ENCODE measurements at places on chromosomes 7 and 10.
A peak's percentile ranks its signal among the peaks of the same experiment; 100 is the strongest.

DNA sequence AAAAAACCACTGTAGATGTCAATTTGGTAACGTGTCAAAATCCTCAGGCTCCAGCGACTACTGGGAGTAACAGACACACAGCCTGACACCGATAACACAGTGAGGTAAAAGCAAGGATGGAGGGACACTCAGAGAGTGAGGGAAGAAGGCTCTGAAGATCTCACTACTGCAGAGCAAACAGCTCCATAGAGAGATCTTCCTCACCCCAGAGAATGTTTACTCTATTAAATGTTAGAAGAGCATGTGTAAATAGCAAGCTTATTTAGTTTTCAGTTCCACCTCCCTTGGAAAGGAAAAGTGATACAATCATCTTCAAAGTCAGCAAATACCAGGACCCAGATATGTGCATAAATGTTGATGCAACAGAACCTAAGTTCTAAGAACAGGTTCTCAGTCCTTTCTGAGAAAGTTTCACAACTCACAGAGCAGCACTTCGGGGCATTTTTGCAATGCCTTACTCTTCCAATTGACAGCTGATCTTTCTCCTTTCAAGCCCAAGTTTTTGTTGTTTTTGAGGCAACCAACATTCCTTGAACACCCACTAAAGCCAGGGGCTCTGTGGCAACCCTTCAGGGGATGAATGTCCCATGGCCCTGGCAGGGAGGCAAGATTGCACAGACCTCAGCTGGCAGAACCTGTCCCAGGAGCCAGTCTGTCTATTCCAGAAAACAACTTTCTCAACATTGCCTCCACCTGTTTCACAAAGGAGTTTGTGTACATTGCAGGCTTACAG lies 177.4 kb downstream of the SFMBT2 start:
- H3K4me1 ChIP-seq = peaks cover 10% of the 10 kb centered on the region
- H3K4me3 ChIP-seq = no peak overlapping the region

DNA sequence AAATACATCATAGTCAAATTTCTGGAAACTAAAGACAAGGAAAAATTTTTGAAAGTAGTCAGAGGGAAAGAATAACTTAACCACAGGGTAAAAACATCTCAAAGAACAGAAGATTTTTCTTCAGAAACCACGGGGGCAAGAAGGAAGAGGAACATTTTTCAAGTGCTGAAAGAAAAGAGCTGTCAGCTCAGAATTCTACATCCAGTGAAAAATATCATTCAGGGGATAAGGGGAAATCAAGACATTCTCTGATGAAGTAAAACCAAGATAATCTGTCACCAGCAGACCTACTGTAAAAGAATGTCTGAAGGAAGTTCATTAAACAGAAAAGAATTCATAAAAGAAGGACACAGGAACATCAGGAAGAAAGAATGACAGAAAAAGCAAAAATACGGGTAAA lies 111.2 kb upstream of the TMEM72 start:
- H3K36me3 ChIP-seq = no peaks in the 10 kb centered on the region
- no peaks in the 10 kb centered on the region for H3K4me1 ChIP-seq
- DNase-seq = no peak
- no peak overlapping the region for H3K27ac ChIP-seq
- no peak overlapping the region for H3K4me3 ChIP-seq

- no peak overlapping the region for H3K4me3 ChIP-seq
- peaks cover 23% of the 10 kb centered on the region for H3K36me3 ChIP-seq
- no peaks in the 10 kb centered on the region for H3K27me3 ChIP-seq
- no peak overlapping the region for H3K27ac ChIP-seq
Measured at GRCh38 chr10:102633287-102633686, 11.0 kb upstream of the TRIM8 start.

- H3K4me3 ChIP-seq = no peak overlapping the region
- peaks cover 13% of the 10 kb centered on the region for H3K4me1 ChIP-seq
- H3K27ac ChIP-seq = no peak overlapping the region
- no peaks in the 10 kb centered on the region for H3K36me3 ChIP-seq
- H3K27me3 ChIP-seq = peaks cover 1% of the 10 kb centered on the region
Measured at GRCh38 chr7:5479431-5479745, 55.8 kb upstream of the TNRC18 start.

- H3K27ac ChIP-seq = no peak overlapping the region
- DNase-seq = no peak
- H3K4me3 ChIP-seq = no peak overlapping the region
Measured at GRCh38 chr10:104299031-104299904, 30.3 kb downstream of the GSTO2 start.

GRCh38 chr7:34315032-34315431 lies 343.0 kb upstream of the NPSR1 start:
- no peak for DNase-seq
- no peak overlapping the region for H3K27ac ChIP-seq
- no peaks in the 10 kb centered on the region for H3K36me3 ChIP-seq
- no peaks in the 10 kb centered on the region for H3K27me3 ChIP-seq
- no peak overlapping the region for H3K4me3 ChIP-seq

DNA sequence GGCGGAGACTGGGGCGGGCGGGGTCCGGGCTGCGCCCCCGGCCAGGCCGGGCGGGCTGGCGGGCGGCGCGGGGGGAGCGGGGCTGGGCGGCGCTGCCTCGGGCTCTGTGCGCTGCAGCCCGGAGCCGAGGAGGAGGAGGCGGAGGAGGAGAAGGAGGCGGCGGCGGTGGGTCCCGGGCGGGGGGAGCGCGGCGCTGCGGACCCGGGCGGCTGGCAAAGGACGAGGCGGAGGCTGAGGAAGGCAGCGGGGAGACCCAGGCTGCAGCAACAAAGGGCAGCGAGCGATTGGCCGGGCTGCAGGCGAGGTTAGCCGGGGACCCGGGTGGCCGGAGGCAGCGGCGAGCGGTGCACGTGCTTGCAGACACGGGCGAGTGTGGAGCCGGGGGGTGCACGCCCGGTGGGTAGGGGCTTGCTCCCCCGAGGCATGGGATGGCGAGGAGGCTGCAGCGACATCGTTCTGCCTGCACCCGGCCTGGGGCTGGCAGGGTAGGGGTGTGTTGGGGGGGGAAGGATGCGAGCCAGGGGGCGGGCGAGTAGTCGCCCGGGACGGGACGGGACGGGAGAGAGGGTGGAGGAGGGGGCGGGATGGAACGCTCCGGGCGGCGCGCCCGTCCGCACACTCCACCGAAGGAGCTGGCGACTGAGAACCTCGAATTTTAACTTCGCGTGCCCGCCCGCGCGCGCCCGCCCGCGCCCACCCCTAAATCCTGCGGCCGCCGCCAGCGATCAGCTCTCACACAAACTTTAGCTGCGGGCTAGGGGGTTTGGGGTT lies 844 bp upstream of the KAT6B start:
- no peaks in the 10 kb centered on the region for H3K27me3 ChIP-seq
- peaks cover 5% of the 10 kb centered on the region for H3K36me3 ChIP-seq
- peaks cover 13% of the 10 kb centered on the region for H3K4me1 ChIP-seq
- H3K4me3 ChIP-seq = peak overlapping the region; percentile 63
- peak; percentile 75 for DNase-seq

GRCh38 chr7:108452707-108453106 lies 3.5 kb downstream of the NRCAM start:
- H3K4me1 ChIP-seq = peaks cover 27% of the 10 kb centered on the region
- DNase-seq = no peak
- H3K27ac ChIP-seq = no peak overlapping the region
- no peaks in the 10 kb centered on the region for H3K36me3 ChIP-seq

DNA sequence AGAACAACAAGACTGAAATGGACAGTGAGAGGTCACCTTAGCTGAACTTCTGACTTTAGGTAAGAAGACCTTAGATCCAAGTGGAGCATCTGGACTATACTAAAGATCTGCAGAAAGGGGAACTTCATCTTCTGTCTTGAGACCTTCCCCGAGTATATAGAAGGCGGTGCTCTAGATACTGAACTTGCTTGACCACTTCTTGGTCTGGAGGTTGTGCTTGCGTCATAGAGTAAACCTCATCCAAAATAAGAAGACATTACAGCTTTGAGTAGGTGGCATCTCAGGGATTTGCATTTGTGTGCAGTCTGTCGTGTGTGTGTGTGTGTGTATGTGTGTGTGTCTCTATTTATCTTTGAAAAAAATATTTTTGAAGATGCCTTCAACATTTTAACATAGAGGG lies 157.5 kb downstream of the CHN2 start:
- no peaks in the 10 kb centered on the region for H3K36me3 ChIP-seq
- no peak overlapping the region for H3K4me3 ChIP-seq
- H3K4me1 ChIP-seq = peaks cover 2% of the 10 kb centered on the region
- H3K27ac ChIP-seq = no peak overlapping the region
- no peaks in the 10 kb centered on the region for H3K27me3 ChIP-seq

DNA sequence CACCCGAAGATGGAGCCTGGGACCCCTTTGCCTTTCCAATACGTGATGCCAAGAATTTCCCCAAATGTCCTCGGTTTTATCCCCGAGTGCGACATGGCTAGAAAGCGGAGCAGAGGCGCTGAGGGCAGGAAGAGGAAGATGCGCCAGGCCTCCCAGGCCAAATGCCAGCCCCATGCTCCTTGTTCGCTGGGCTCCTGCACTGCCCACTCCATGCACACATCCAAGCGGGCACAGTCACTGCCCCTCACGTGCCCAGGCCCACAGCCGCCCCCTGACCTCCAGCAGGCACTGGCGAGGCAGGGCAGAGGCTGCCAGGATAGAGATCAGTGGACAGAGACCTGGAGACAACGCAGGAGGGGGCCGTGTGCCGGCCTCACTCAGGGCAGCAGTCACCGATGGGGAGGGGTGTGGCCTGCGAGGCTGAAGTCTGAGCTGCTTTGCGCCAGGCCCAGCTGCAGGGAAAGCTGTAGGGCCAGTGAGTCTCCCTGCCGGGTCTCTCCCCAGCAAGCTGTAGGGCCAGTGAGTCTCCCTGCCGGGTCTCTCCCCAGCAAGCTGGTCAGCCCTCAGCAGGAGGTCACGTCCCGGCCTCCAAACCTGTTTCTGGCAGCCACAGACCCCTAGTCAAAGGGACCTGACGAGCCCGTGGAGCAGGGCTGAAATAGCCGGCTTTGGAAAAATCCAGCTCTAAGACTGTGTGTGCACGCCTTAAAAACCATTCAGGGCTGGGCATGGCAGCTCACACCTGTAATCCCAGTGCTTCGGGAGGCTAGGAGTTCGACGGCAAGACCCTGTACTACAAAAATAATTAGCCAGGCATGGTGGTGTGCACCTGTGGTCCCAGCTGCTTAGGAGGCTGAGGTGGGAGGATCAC lies 100.6 kb upstream of the DIP2C start:
- peaks cover 6% of the 10 kb centered on the region for H3K4me1 ChIP-seq
- H3K36me3 ChIP-seq = no peaks in the 10 kb centered on the region
- no peak overlapping the region for H3K4me3 ChIP-seq
- no peak for DNase-seq
- H3K27ac ChIP-seq = no peak overlapping the region
- H3K27me3 ChIP-seq = peaks cover 7% of the 10 kb centered on the region

GRCh38 chr10:123726836-123727235 lies 60.7 kb downstream of the GPR26 start:
- H3K36me3 ChIP-seq = no peaks in the 10 kb centered on the region
- no peak overlapping the region for H3K4me3 ChIP-seq
- H3K4me1 ChIP-seq = peaks cover 10% of the 10 kb centered on the region
- DNase-seq = no peak
- no peaks in the 10 kb centered on the region for H3K27me3 ChIP-seq

GRCh38 chr10:26407406-26407969 lies 30.7 kb upstream of the APBB1IP start:
- no peaks in the 10 kb centered on the region for H3K36me3 ChIP-seq
- H3K27ac ChIP-seq = no peak overlapping the region
- no peak overlapping the region for H3K4me3 ChIP-seq
- no peak for DNase-seq
- no peaks in the 10 kb centered on the region for H3K27me3 ChIP-seq

DNA sequence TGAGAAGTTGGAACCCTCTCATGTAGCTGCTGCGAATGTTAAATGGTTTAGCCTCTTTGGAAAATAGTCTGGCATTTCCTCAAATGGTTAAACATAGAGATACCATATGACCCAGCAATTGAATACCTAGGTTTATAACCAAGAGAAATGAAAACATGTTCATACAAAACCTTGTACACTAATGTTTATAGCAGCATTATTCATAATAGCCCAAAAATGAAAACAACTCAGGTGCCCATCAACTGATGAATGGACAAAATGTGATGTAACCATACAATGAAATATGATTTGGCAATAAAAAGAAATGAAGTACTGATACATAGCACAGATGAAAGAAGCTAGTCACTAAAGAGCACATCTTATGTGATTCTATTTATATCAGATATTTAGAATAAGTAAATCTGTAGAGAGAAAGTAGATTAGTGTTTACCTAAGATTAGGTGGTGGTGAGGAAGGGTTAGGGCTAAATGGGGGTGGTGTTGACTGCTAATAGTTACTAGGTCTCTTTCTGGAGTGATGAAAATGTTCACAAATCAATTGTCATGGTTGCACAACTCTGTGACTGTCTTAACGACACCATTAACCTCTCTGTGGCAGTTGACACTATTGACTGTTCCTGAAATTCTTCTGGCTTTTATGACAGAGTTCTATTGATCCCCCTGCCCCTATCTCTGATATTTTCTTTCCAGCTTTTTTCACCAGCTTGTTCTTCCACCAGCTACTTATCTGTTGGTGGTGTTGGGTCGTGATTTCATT lies 35.2 kb downstream of the VCL start:
- peaks cover 19% of the 10 kb centered on the region for H3K4me1 ChIP-seq
- no peak overlapping the region for H3K4me3 ChIP-seq
- no peak overlapping the region for H3K27ac ChIP-seq
- DNase-seq = no peak

DNA sequence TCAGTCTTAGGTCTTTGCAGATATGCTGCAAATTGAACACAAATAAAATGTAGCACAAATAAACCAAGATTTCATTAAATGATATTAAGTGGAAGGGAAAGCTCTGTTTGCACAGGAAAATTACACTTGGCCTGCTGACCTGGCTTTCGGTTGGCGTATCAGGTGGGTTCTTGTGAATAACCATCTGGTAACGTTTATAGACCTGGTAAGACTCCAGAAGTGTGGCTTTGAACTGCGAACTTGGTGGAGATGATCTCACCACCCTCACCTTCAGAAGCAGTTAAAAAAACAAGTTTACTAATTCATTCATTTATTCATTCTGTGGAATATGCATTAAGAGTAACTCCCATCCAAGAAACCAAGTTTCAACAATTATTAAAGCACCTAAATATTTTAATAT lies 28.1 kb downstream of the ATE1 start:
- no peak for DNase-seq
- no peaks in the 10 kb centered on the region for H3K27me3 ChIP-seq
- no peak overlapping the region for H3K27ac ChIP-seq
- peaks cover 84% of the 10 kb centered on the region for H3K36me3 ChIP-seq

- no peaks in the 10 kb centered on the region for H3K4me1 ChIP-seq
- DNase-seq = no peak
- no peaks in the 10 kb centered on the region for H3K36me3 ChIP-seq
- H3K4me3 ChIP-seq = no peak overlapping the region
Measured at GRCh38 chr10:126804396-126804795, 100.8 kb upstream of the DOCK1 start.

- no peaks in the 10 kb centered on the region for H3K4me1 ChIP-seq
- H3K27ac ChIP-seq = no peak overlapping the region
- no peaks in the 10 kb centered on the region for H3K27me3 ChIP-seq
- no peaks in the 10 kb centered on the region for H3K36me3 ChIP-seq
- H3K4me3 ChIP-seq = no peak overlapping the region
Measured at GRCh38 chr7:146826329-146826728, 709.7 kb downstream of the CNTNAP2 start.

- no peaks in the 10 kb centered on the region for H3K27me3 ChIP-seq
- H3K4me1 ChIP-seq = peaks cover 8% of the 10 kb centered on the region
- H3K4me3 ChIP-seq = no peak overlapping the region
- peaks cover 47% of the 10 kb centered on the region for H3K36me3 ChIP-seq
- no peak for DNase-seq
Measured at GRCh38 chr10:125113691-125114371, 46.5 kb downstream of the CTBP2 start.

All from neuronal stem cell (in vitro differentiated cells).